ENCODE measurements at places on chromosomes 4 and X.

DNA sequence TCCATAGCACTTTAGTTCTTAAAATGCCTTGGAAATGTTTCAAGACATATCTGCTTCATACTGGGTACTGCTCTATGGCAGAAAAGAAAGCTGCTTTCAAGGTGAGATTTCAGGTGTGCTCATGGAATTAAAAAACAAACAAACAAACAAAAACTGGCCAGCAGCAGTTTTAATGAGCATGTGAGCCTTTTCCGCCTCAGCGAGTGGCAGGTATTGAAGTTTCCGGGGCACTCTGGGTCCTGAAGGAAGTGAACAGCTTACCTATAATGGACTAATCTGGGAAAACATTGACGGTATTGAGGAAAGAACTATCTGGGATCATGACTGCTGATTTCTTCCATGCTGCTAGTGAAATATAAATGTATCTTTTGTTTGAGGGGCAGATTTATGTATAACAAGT is 194.6 kb downstream of the MAML3 start:
- DNase-seq: no peak

DNA sequence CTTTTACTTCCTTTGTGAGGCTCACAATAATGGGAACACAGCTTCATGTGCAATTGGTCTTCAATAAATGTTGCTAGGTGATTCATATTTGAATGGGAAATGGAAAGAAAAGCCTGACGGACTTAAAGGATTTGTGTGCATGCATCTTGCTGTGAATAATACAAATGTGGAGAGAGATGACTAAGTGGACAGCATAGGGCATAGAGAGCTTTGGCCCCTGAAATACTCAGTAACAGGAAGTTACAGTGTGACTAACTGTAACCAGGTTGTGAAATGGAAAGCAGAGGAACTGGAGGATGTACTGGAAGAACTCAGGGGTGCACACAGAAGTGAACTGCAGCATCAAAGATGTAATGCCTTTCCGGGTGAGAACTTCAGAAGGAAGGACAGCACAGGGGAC is 206.7 kb downstream of the MGST2 start:
- DNase-seq: no peak

GRCh38 chr4:8303485-8304281 is 34.1 kb downstream of the HTRA3 start:
- peak; percentile 48 for DNase-seq

DNA sequence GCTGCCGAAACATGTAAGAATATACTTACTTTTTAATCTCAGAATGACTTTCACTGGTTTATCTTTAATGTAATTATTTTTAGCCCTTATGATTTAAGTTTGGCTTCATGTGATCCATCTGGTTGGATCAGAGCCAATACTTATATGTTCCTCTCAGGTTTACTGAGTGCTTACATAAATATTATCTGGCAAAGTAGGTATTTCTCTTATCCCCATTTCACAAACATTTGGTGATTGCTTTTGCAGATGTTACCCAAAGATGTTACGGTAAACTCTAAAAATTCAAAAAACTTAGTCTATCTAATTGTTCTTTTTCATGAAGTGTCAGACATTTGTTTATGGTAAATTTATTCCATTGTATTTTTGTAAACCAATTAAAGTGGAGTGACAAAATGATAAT is 115.0 kb upstream of the TLL1 start:
- DNase-seq: no peak

DNA sequence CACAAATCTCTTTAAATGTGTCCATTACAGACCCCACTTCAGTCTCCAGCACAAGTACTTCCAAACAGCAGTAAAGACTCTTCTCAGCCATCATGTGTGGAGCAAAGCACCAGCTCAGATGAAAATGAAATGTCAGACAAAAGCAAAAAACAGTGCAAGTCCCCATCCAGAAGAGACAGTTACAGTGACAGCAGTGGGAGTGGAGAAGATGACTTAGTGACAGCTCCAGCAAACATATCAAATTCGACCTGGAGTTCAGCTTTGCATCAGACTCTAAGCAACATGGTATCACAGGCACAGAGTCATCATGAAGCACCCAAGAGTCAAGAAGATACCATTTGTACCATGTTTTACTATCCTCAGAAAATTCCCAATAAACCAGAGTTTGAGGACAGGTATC is 78.0 kb downstream of the SLC10A6 start:
- DNase-seq: no peak

GRCh38 chr4:77073106-77073809 is 2.5 kb downstream of the CCNI start:
- DNase-seq: no peak

GRCh38 chrX:15129412-15129811 is 140.5 kb downstream of the ASB9 start:
- DNase-seq: no peak

- peak; percentile 84 for DNase-seq
Observed at GRCh38 chrX:9864011-9864410, 77.8 kb downstream of the SHROOM2 start.

DNA sequence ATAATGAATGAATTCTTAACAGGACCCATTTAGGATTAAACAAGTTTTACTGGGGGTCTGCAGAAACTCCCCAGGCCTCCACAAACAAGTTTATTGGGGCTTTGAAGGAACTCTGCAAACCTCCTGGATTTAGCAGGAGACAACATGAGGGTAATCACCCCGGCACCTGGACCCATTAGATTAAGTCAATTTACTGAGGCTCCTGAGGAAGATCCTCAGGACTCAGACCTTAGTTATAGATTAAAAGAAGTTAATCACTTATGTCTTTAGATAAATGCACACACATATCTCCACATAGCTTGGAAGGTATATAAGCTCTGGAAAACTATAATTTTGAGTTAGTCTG is 29.4 kb downstream of the XG start:
- no peak for DNase-seq

All from mesendoderm (in vitro differentiated cells).